NCI-H446 treated with DMSO at 0.1 percent for 48 hours (cell line): ENCODE measurements at places on chromosomes 4 and X.

DNA sequence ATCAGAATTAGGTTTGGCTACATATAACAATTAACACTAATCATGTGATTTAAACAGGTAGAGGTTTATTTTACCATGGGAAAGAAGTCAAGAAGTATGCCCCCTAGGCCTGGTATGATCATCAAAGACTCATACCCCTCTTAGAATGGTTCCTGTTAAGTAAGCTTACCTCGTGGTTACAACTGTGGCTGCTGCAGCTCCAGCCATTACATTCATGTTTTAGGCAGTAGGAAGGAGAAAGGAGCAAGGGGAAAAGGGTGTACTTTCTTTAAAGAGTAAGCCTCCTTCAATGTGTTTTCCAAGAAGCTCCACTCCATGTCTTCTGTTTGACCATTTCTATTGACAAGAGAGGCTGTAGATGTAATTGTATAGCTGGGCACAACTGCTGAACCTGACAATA, 94.9 kb upstream of the GATB start:
- no peak for DNase-seq

DNA sequence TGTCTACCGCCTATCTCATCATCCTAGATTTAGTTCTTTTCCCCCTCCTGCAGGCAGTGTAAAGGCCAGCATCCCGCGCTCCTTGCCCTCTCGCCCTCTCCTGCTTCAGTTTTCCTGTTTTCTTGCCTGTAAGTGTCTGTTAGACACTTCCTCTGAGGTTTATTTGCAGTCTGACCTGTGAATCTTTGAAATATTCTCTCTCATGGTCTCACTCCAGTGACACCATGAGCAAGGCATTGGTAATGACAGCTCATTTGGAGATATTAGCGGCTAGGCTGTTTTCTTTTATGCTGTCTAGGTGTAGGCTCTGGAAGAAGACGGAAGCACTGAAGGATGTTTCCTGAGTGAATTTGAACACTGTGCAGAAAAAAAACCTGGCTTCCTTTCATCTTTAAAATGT, 179.6 kb downstream of the KDR start:
- no peak for DNase-seq

GRCh38 chrX:42241421-42241820, 318.1 kb upstream of the CASK start:
- DNase-seq: no peak

DNA sequence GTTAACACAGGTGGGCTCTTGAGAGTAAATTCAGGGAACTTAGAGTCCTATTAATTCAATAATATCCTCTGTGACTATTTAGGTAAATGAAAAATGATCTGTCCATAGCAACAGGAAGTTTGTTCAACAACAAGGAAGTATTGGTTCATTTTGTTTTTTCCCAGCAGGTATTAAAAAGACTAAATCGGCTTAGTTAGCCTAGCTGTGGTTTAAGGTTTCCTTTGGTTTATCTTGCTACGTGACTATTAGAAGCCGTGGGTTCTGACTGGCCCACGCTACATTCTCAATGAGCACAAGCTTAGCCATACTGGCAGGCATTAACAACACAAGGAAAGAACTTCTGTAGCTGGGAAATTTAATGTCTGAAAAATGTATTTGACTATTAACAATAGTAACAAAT, 168.8 kb upstream of the HS3ST1 start:
- no peak for DNase-seq

DNA sequence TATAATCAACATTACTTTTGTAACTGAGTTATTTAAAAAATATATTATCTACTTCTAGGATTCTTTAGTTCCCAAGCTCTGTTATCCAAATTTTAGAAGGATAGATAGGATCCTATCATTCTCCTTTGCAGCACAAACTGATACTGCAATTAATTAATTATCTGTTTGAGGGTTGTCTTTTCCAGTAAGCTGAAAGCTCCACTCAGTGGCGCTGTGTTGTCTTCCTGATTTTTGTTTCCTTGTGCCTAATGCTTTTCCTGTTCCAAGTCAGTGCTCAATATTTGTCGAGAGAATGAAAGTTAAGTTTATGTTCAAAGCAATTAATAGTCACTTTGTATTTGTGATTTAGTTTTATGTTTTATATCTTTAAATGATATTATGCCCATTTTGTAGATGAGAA, 107.4 kb upstream of the ANK2 start:
- no peak for DNase-seq

DNA sequence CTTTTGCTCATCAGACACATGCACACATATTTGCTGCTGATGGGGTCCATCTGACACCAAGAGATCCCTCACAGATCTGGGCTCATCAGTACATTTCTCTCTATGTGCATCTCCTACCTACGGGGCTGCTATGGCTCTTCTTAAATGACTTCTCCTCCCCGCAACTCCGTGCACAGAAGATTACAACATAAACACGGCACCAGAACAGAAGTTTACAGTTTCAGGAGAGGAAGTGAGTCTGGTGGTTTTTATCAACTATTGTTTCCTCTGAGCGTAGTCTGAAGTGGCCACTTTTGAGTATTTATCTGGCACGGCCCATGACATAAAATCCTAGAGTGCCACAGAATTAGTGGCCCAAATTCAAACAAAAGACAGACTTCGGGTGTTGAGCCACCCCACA, 263.8 kb downstream of the PRDM5 start:
- no peak for DNase-seq

DNA sequence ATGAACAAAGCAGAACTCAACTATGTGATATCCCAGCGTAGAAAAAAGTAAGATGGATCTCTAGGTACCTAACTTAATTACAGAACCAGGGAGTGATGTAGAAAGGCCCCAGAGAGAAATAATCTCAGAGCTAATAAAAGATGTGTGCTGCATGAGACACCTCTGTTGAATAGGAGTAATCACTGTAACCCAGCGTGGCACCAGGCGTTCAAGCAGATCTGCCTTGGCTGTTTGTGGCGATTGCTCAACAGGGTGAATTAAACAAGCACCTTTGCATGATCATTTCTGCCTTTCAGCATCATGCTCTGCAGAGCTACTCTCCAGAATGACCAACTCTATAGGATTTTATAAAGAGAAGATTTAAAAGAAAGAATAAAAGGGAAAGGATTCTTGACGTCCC, 81.7 kb upstream of the KCNIP4 start:
- no peak for DNase-seq

- no peak for DNase-seq
Measured at GRCh38 chr4:88240297-88240714, 44.1 kb downstream of the PPM1K start.

GRCh38 chr4:133149932-133150471, 908 bp downstream of the PCDH10 start:
- no peak for DNase-seq

GRCh38 chrX:30613721-30614120, 36.2 kb upstream of the TASL start:
- no peak for DNase-seq

- no peak for DNase-seq
Measured at GRCh38 chrX:152343306-152343705, 107.8 kb downstream of the GABRA3 start.

GRCh38 chr4:100936661-100937375, 410.5 kb downstream of the PPP3CA start:
- peak; percentile 70 for DNase-seq

DNA sequence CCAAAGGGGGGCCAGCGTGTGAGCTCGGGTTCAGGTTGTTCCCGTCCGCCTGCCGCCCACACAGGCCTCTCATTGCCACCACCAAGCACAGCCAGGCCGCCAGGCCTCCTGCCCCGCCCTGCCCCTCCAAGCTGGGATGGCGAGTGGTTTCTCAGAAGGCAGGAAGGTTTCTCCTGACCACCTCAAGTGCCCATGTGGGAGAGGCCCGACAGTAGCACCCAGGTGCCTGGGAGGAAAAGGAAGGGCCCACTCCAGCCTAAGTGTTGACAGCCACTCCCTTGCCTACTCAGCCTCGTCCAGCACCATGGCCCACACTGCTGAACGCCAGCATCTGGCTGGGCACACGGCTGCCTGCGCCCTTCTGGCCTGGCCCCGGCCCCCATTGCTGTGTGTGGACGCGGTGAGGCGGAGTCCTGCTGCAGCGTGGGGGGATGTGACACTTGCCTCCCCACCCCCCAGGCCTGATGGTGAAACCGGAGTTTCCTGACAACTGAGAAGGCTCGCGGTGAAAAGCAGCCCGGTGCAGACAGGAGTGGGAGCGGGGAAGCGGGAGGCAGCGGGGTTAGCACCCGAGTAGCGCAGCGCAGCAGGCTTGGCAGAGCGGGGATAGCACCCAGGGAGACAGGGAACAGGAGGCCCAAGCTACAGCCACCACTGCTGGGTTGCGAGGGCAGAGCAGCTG, 19.2 kb downstream of the FLNA start:
- no peak for DNase-seq

- no peak for DNase-seq
Measured at GRCh38 chr4:75878246-75878756, 24.0 kb downstream of the PPEF2 start.

- no peak for DNase-seq
Measured at GRCh38 chrX:82692991-82693390, 815.1 kb upstream of the POU3F4 start.

- DNase-seq: no peak
Measured at GRCh38 chr4:2252530-2253091, 9.3 kb downstream of the MXD4 start.

GRCh38 chr4:8560265-8561047, 19.7 kb upstream of the GPR78 start:
- no peak for DNase-seq

DNA sequence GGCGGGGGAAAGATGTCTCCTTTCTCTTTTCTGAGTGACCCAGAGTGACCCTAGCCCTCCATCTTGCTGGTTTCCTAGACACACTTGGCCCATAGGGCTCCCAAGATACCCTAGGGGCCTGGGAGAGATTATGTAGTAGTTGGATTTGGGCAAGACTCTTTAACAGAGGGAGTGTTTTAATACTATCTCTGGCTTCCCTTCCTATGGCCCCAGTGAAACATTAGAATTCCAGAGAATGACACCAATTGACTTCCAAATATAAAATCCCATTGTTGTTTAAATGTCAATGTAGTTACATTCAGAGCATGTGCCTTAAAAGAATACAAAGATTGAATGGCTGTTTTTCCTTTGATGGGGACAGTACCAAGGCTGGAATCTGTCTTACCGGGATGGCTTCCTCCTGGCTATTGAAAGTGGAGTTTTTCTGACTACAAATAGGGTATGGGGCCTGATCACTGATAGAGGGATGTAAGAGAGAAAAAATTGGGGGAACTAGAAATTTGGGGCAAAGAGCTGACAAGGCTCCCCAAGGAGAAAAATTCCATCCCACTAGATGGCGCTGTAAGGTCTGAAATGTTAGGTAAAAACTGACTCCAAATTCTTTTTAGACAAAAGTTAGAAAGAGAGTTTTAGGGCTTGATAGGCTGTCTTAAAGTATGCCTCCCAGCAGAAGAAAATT, 10.7 kb downstream of the TENT5D start:
- DNase-seq: no peak

DNA sequence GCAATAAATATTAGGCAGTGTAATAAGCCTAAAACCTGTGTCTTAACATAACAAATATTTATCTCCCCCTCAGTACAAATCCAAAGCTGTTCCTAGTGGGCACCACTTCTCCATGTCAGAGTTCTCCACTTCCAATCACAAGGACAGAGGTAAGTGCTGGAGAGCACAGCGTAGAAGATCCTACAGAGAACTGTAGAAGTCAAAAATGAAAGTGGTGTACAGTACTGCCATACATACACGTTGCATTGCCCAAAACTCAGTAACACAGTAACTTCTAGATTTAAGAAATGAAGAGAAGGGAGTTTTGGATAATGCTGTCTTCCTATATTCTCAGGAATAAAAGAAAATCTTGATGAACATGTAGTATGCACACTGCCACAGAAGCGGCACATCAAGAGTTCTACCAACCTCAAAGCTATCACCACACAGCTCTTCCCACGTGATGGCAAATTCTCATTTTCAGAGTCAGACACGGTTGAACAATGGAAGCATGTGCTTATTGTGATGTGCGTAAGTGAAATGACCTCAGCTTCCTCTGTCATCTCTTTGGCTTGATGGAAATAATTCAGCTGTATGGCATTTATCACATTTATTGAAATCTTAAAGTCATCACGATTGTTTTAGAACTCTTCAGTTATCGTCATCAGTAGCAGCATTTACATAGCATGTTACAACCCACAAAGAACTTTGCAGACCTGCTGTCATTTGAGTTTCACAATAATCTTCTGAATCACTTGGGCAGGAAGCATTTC, 27.1 kb upstream of the SPANXN4 start:
- DNase-seq: no peak

DNA sequence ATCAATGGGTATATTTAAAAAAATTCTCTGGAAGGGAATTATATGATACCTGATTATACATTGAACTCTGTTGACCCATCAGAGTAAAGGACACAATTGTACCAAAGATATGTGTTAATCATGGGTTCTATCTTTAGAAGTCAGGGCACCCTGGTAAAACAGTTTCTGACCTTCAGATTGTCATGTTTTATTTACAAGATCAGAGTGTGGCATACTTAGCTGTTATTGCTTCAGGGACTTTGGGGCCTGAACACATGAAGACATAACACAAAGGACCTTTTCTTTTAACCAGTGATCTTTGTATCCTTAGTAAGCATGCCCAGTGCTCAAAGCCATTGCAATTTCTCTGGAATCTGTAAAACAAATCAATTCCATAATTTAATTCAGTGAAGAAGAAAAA, 204.8 kb upstream of the RPS6KA3 start:
- no peak for DNase-seq

GRCh38 chr4:3724319-3725231, 41.6 kb upstream of the ADRA2C start:
- DNase-seq: no peak

- DNase-seq: no peak
Measured at GRCh38 chr4:186727169-186727976, 3.7 kb upstream of the FAT1 start.

DNA sequence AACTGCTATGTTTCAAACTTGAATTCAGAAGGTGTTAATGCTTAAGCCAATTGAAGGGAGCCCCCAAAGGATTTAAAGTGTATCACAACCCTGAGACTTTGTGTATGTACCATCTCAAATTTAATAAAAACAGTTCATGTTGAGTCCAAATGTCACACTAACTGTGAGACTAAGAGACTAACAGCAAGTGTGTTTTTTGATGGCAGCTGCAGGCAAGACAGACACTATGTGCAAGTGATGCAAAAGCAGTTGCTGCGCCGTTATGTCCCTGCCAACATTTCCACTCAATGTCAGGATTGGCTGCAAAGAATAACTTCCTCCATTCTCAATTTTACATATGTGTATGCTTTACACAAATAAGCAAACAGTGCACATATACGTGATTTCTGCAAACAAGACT, 594.6 kb downstream of the IL15 start:
- DNase-seq: no peak

GRCh38 chr4:23768541-23768940, 121.3 kb downstream of the PPARGC1A start:
- DNase-seq: no peak

DNA sequence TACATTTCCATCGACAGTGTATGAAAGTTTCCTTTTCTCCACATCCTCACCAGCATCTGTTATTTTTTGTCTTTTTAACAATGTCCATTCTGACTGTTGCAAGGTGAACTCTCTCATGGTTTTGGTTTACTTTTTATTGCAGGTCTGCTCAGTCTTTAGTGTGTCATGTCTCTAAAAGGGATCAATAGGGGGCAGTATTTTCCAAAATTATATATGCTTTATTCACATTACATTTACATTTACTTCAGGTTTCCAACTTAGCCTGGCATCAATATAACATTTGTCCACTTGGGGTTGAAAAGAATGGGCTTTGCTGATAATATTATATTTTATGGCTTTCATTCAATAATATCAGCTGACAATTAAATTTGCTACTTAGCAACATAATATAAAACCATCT, 265.0 kb upstream of the SLITRK2 start:
- no peak for DNase-seq
